ENCODE measurements at places on chromosomes 4 and X. TPM values are rescaled to one million over a fixed set of nuclear protein-coding genes. Genes with fewer than 3 reads are reported as not detected.

DNA sequence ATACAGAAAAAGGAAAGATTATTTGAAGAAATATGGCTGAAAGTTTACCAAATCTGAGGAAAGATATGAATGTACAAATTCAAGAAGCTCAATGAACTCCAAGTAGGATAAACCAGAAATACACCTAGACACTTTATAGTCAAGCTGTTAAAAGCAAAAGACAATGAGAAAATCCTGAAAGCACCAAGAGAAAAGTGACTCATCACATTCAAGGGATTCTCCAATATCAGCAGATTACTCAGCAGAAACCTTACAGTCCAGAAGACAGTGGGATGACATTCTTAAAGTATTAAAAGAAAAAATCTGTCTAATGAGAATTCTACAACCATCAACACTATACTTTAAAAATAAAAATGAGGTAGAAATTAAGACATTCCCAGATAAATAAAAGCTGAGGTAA, 223.8 kb upstream of the ZCCHC13 start:
- DNase-seq = no peak

- peak; percentile 52 for DNase-seq
Measured at GRCh38 chr4:186104114-186104889, at the start of gene FAM149A. Gene FAM149A, plus strand, starts transcription at chr4:186104704.

DNA sequence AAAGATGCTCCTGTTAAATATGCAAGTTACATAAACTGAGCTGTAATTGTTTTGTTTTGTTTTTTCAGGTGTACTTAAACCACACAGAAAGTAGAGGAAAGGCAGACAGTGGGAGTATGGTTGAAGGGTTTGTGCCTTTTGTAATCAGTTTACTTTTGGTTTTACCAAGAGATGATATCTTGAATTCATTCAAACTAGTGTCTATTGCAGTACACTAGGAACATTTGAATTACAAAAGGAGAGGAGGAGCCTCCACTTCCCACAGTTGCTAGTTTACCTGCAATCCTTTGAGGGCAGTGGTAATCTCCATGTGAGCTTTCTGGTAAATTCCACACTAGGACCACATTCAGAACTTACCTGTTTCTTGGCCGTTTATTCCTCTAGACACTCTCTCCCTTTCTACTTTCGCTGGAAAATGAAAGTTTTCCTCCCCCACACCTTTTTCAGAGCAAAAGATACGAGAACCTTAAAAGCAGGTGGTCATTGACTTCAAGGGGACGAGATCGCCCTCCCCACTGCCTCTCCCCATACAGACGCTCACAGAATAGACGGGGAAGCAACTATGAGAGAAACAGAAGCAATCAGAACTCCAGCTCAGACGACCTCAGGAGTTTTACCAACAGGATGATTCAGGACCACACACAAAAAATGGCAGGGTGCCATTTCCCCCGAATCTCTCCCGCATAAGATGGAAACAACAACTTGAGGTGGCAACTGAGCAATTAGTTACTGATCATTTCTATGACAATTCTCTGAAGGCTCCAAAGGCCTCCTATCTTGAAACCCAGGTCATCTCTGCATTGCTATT, 3.3 kb downstream of the RBM47 start:
- DNase-seq = no peak

DNA sequence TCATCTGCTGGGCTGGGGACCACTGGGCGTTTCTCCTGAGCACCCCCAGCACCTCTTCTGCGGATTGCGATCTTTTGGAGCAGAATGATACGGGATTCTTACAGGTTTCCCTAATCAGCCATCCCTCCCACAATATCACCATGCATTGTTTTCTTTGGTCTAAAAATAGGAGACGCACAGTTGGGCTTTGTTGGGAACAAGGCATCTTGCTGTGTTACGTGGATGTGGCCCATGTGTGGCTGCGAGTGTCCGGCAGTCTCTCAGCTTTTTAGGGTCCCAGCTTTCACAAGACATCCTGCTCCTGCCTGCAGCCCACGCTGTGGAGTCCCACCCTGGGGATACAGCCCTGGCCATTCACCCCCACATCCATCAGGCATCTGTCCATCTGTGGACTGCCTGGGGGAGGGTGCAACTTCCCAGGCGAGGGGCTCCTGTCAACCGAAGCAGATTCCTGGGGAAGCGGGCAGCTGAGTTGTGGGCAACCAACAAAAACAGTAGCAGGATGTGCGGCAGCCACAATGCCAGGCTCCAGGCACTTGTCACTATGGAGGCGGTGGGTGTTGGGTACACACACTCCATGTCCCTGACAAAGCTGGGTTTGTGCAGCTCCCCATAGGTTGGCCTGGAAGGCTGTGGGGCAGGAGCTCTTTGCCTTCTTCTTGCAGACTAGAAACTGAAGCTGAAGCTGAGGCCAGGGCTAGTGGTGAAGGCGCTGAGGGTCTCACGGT, 185.5 kb upstream of the PSAPL1 start:
- no peak for DNase-seq

DNA sequence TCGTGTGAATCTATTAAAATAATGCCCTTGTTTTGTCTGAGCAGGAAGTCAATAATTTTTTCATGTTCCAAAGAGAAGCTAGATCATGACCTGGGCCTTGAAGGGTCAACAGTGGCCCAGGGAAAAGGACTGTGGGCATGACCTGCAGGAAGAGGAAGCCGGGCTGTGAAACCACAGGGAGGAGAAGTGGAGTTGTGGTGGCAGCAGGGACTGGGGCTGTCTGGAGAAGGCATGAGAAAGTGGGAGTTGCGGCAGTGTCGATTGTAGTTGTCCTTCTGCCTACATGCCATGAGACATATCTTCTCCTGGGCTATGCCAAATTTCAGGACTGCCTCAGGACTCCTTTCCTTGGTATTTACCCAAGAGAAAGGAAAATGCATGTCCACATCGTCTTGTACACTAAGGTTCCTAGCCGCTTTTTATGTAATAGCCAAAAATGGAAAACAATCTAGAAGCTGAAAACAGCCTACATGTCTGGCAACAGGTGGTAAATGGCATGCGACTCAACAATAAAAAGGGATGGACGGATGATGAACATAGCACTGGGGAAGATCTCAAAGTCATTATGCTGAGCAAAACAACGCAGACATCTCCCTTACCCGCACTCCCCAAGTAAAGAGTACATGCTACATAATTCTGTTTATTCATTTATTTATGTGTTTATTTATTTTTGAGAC, 13.6 kb upstream of the PTTG2 start:
- DNase-seq = peak; percentile 9

DNA sequence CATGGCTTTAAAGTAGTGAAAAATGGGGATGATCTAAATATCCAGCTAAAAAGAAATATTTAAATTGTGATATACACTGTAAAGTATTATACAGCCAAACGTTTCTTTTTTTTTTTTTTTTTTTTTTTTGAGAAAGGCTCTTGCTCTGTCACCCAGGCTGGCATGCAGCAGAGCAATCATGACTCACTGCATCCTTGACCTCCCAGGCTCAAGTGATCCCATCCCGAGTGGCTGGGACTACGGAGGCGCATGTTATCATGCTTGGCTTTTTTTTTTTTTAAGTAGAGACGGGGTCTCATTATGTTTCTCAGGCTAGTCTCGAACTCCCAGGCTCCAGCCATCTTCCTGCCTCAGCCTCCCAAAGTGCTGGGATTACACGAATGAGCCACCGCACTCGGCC, 17.1 kb downstream of the SMIM14 start:
- no peak for DNase-seq

DNA sequence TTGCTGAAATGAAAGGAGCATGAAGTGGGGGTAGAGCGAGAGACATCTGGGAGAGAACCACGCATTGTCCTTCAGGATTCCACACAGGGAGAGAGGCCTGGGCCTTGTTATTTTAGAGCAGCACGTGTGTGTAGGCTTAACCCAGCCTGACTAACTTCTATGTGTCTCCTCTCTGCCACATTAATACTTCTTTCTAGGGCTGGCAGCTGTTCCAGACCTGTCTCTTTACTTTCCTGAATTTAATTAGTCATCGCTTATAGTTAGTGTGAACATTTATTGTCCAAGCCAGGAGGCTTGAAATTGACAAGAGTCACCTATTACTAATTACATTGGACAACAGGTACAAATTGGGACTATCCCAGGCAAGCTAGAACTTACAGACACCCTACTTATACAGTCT, 51.3 kb downstream of the SMAD1 start:
- DNase-seq = peak; percentile 66

GRCh38 chr4:141636082-141636770, at the start of gene IL15:
Gene IL15, plus strand, starts transcription at chr4:141636583. Its CDS starts 82,882 bp downstream, at chr4:141719465.
- peak; percentile 74 for DNase-seq

- DNase-seq = no peak
Measured at GRCh38 chr4:113013751-113014150, 35.7 kb upstream of the ANK2 start.

- DNase-seq = no peak
Measured at GRCh38 chr4:10144479-10144878, 27.9 kb upstream of the WDR1 start.

DNA sequence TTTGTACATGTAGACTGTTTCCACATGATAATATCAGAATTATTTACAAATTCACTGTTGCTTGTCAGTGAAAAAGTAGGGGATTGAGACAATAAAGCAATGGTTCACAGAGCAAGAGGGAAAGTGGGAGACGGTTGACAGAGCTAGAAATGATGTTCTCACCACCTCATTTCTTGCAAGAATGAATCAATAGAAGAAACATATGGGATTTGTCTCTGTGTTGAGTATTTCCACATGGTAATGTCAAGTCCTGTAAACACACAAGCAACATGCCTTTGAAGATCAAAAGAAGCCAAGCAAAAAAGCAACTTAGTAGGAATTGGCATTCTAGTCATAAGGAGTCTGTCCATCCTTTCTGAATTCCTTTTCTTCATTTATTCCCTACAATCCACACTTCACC, 1806.6 kb upstream of the AGA start:
- peak; percentile 2 for DNase-seq

GRCh38 chr4:181909368-181909767, 333.8 kb upstream of the TENM3 start:
- DNase-seq = no peak

- DNase-seq = no peak
Measured at GRCh38 chr4:158915683-158916241, 146.9 kb downstream of the FNIP2 start.

- no peak for DNase-seq
Measured at GRCh38 chrX:154737136-154737535, 13.7 kb downstream of the GAB3 start.

The SCRG1 gene
- 1.8 TPM for total RNA-seq

The SLC7A11 gene
- total RNA-seq = 0.62 TPM

The JCHAIN gene
- 1.0 TPM for total RNA-seq

The HGFAC gene
- total RNA-seq = not detected

The APLN gene
- total RNA-seq = 6.9 TPM
